ENCODE measurements at places on chromosomes 6 and 20.
A peak's percentile ranks its signal among the peaks of the same experiment; 100 is the strongest.

- DNase-seq = peak; percentile 93
Measured at GRCh38 chr6:43489277-43490072, 12.1 kb downstream of the TJAP1 start.

DNA sequence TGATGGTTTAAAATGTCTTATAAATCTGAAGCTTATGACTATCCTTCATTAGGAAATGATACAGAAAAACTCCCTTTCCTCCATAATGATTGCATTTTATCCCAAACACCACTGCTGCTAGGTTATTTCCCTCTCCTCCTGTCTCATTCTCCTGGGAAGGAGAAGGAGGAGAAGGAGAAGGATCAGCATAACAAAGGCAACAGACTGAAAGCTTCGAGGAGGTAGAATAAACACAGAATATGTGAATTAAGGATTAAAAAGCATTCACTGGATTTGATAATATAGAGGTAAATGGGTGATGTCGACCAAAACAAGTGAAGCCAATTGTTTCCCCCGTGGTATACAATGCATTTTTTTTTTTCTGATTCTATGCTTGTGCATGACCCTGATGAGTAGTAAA is 82.0 kb downstream of the WASF1 start:
- DNase-seq = no peak

DNA sequence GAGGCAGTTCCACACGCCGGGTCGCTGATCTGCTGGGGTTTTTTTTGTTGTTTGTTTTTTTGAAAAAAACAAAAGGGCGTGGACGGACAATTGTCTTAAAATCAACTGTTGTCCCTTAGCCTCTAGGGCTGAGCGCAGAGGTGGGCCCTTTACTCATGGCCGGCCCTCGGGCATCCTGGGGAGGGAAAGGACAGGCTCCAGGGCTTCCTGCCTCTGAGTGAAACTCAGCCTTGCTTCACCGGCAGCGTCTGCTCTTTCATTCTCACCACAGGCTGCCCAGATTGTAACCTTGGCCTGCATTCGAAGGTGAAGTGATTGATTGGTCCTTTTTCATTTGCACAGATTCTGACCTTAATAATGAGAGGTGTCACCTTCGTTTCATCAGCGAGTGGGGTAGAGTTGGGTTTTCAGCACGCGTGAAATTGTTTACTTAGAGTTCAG is 797 bp downstream of the SMIM13 start:
- peak; percentile 47 for DNase-seq

DNA sequence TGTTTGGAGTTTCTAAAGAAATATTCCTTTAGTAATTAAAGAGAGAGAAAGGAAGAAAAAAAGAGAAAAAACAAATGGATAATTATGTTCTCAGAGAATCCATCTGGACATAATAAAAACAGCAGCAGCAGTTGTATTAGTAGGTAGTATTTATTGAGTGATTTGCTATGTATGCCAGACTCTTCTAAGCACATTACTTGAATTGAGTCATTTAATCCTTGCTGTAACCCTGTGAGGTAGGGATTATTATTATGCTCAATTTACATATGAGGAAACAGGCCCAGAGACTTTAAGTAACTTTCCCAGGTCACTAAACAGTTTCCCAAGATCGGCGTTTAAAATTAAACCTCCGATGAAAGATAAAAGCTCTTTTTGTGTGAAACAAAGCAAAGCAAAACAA is 238.8 kb downstream of the TSHZ2 start:
- DNase-seq = no peak

GRCh38 chr6:30740540-30740870 is 2.0 kb downstream of the FLOT1 start:
- DNase-seq = no peak

DNA sequence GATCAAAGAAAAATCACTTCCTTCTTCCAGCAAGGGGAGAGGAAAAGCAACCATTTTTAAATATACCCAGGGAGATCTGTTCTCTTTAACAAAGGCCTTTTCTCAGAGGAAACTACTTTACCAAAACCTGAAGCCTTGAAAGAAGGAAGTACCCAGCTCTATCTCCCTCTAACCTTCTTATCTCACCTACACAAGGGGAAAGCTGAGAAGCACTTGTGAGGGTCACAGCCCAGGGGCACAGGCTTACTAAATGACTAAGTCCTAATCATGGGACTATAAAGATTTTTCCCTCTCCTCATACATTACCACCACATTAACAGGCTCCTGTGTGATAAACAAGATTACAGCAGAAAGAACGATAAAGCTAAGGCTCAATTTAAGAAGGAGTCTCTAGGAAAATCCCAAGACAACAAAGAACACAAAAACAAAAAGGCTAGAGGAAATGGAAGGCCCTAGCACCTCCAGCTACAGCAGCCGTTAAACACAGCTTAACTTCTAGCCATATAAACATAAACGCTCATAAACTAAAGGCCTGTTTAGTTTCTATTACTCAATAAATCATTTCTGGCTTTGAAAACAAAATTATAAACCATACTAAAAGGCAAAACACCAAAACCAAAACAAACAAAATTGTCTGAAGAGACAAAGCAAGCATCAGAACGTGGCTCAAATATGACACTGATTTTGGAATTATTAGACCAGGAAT is 284.9 kb upstream of the ECI2 start:
- no peak for DNase-seq

GRCh38 chr6:164252948-164253347 is 838.4 kb downstream of the QKI start:
- DNase-seq = no peak

GRCh38 chr6:135858931-135859330 is 7.4 kb downstream of the PDE7B start:
- no peak for DNase-seq

DNA sequence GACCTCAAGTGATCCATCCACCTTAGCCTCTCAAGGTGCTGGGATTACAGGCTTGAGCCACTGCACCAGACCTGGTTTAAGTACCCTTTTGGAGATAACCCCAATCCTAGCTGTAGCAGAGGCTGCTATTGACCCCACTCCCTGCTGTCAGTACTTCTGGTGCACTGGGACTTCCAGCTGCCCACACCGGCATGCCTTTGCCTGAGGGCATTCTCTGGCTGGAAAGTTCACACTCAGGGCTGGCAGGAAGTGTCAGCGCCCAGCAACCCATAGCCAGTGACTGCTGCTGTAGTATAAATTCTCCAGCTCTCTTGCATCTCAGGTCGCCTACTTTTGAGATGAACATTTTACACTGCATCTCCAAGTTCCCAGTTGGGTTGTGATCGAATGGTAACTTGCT is 75.3 kb downstream of the UTRN start:
- DNase-seq = no peak

GRCh38 chr6:41974281-41974825 is 32.7 kb upstream of the CCND3 start:
- DNase-seq = no peak

DNA sequence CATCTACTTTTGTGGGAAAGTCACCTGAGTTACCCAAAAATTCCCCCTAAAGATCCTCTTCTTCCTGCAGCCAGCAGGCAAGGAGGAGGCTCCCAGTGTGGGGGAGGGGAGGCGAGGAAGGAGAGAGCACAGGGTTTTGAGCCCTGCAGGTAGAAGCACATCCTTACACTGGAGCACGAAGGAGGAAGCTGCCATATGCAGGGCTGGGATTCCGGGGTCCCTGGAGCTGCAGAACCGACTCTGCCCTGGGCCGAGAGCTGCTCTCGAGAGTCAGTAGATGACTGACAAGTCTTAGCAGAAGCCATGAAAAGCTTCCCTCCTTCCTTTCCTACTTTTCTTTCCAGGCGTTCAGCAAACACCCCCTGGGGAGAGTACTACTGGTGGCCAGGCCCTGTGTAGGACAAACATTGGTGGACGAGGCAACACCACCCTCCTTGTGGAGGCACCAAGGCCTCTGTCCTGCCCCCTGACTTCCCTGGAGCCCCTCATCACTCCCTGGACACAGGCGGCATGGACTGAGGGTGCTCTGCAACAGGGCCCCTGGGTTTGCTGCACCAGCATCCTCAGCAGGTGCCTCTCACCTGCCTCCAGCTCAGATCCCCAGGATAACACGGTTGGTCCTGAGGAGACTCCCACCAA is 211.7 kb upstream of the CST7 start:
- no peak for DNase-seq

- no peak for DNase-seq
Measured at GRCh38 chr20:63714858-63715257, 7.0 kb downstream of the ZGPAT start.

DNA sequence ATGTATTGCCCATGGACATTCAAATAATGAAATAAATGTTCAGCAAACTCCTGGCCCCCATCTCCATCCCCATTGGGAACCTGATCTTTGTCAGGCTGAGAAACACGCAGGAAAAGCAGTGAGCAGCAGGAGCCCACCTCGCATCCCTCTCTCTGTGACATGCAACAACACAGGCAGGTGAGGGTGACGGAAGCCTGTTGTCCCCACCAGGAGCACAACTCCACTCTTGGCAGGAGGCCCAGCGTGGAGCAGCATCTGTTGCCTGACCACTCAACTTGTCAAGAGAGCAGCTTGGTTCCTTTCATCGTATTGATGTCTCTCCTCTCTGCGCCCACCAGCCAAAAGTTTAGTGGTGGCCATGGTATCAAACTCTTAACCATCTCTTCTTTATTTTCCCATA is 586.9 kb upstream of the ARID1B start:
- DNase-seq = no peak

DNA sequence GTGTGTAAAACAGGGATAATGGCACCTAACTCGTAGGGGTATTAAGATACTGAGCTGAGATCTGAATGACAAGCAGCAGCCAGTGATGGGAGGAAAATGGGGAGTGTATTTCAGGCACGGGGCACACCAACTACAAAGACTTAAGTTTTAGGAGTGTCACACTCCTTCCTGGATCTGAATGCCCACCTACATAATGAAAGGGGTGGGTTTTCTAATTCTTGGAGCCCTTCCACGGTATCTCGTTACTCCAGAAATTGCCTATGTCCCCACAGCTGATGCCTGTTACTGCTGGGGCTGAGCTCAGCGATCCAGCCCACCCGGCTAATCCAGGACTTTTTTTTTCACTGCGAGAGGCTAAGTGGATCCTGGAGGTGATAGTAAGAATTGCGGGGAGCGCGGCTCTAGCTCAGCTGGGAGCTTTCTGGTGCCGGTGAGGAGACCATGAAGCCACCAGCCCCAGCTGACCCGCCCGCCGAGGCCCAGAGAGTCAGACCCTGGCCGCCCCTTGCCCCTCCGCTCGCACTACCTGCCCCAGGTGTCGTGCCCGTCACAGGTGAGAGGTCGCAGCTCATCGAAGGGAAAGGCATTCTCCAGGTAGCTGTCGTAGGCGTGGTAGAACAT is 727 bp downstream of the EDEM2 start:
- no peak for DNase-seq

DNA sequence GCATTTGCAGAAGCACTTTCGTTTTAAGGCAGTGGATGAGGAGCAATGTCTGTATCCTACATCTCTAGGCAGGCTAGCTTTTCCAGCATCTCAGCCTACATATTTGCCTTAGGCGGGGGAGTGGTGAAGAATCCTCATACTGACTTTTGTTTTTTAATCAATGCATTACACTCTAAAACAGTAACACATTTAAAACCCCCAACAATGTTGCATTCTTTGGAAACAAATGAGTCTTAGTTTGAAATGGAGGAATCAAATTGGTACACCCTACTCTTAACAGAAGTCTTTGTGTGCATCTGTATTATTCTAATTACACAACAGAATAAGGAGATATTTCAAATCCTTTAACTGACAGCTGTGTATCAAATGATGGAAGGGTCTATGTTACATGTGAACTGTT is 9.0 kb downstream of the NKAIN2 start:
- DNase-seq = no peak

GRCh38 chr6:133682506-133683307 is 206.2 kb upstream of the TCF21 start:
- no peak for DNase-seq

DNA sequence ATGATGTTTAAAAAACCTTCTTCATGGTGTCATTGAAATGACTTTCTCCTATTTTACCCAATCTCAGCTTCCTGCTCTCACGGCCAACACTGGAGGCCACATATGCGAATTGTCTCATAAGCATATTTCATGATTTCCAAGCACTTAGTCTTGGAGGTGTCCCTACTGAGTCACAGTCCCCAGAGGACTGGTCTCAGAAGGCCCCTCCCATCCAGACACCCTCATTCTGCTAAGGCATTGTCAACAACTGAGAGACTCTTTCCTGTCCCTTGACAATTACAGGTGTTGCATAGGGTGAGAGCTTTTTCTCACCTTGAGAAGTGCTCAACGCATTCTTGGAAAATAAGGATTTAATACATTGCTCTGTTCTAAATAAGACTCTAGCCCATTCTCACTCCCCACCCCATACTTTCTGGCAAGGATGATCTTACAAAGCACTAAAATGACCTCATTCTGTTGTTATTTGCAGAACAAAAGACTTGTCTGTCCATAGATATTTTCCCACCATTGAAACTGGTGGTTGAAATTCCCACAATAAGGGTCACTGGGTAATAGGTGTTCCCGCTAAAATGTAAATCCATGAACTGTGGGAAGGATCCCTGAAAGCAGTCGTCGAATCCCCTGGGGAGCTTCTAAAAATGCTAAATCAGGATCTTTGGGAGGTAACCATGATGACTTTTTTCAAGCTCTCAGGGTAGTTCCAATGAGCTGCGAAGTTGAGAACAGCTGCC is 32.3 kb upstream of the SLC22A23 start:
- no peak for DNase-seq

- DNase-seq = no peak
Measured at GRCh38 chr6:142523515-142524375, 221.9 kb downstream of the ADGRG6 start.

DNA sequence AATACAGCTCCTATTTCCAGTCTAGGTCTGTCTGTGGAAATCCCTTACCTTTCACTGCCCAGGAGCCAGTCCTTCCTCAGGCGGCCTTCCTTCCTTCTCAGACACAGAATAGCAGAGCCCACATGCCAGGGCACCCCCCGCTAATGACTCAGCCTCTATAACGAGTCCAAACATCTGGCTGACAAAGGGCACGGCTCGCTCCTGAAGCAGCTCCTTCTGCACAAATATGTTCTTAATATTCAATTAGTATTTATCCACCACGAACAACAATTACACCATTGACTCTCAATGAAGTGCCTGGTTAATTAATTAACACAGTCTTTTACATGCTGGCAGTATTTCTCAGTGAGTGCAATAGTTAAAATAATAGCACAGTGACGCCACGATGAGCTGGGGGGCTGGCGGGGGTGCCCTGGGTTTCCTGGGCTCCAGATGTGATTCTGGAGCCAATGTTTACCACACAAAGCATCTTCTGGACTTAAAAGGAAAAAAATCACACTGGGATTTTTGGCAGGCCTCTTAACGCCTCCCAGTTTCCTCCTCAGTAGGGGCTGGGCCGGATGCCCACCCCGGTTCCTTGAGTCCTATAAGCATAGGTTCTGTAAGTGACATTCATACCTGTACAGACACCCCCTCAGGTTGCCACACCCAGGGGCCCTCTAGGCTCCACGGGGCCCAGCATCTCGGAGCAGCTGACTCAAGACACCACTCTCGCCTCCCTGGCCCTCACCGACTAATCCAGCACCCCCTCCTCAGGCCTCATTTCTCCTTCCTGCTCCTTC is 158.6 kb upstream of the MLN start:
- no peak for DNase-seq

- no peak for DNase-seq
Measured at GRCh38 chr6:164113637-164114036, 699.1 kb downstream of the QKI start.

GRCh38 chr20:17967521-17968365 is 851 bp downstream of the SNX5 start:
- no peak for DNase-seq
